Mammary epithelial cell (primary cell): ENCODE measurements at places on chromosomes 13 and 19. TPM values are rescaled to one million over a fixed set of nuclear protein-coding genes. Genes with fewer than 3 reads are reported as not detected.

- DNase-seq = no peak
These were observed 239.5 kb downstream of the DIAPH3 start for GRCh38 chr13:59924256-59924655.

- no peak for DNase-seq
These were observed 6.8 kb downstream of the LSM14A start for GRCh38 chr19:34179066-34179465.

- DNase-seq = no peak
These were observed 69.3 kb downstream of the CHST8 start for GRCh38 chr19:33691030-33691427.

DNA sequence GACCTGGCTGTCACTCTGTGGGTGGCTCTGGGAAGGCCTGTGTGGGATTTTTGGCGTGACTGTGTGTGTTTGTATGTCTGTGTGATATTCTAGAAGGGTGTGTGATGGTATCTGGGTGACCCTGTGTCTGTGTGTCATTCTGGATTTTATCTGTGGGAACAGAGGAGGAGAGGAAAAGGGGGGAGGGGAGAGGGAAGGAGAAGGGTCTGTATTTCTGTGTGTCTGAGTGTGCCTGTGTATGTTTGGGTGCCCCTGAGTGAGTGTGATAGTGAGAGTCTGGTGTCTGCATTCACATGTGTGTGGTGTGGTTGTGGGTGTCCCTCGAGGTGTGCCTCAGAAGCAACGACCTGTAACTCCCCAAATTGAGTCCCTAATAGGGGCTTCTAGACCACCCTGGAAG is 8.1 kb upstream of the NFIX start:
- DNase-seq = no peak

DNA sequence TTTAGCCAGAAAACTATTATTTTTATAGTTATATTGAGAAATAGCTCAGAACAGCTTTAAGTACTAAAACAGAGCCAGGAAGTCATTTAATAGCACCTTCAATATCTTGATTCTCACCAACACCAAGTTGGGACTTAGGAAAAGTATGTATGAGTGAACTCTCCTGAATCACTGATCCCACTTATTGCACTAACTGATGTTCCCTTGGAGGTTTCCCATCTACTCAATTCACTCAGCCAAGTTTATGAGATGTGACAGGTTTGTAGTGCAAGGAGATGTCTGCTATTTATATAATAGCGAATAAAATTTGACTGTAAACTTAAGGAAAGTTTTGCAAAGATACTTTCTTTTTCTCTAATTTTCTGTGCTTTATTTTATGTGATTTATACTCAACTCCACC is 1147.6 kb upstream of the PCDH20 start:
- DNase-seq = no peak

GRCh38 chr13:51241720-51242119 is 19.5 kb downstream of the FAM124A start:
- no peak for DNase-seq

- no peak for DNase-seq
These were observed 15.2 kb upstream of the EFNB2 start for GRCh38 chr13:106550570-106551135.

- DNase-seq = no peak
These were observed 619.8 kb downstream of the DCT start for GRCh38 chr13:93859716-93860115.

GRCh38 chr13:29654384-29654783 is 58.9 kb upstream of the SLC7A1 start:
- no peak for DNase-seq

- DNase-seq = peak; percentile 76
These were observed 11.3 kb upstream of the UBL3 start for GRCh38 chr13:29861694-29862110.

DNA sequence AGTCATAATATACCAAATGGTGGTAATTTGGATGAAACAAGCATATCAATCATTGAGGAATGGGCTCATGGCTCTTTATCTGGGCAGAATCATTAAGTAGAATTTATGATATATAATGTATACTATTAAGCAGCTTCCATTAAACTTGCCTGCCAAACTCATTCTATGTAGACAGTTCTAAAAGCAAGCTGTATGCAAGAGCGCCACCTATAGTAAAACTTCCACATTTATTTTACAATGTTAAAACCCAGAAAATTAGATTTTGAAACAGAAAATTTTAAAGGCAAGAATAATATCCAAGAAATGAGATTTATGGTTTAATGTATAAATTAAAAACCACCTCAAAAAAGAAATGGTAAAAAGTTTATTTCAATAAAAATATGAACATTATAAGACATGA is 161.5 kb downstream of the MZT1 start:
- no peak for DNase-seq

DNA sequence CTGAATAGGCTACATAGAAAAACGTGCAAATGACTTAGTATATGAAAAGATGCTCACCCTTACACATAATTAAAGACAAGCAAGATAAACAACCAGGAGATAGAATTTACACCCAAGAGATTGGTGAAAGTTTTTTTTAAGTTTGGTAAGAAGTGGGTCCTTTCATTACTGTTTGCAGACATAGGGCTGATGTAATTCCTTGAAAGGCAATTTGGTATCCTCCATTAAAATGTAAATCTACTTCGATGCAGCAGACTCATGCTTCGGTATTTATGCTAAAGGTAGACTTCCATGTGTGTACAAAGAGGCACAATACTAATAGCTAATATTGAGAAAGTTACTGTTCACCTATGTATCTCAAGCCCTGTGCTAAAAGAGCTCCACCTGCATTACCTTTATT is 33.5 kb downstream of the CNMD start:
- no peak for DNase-seq

DNA sequence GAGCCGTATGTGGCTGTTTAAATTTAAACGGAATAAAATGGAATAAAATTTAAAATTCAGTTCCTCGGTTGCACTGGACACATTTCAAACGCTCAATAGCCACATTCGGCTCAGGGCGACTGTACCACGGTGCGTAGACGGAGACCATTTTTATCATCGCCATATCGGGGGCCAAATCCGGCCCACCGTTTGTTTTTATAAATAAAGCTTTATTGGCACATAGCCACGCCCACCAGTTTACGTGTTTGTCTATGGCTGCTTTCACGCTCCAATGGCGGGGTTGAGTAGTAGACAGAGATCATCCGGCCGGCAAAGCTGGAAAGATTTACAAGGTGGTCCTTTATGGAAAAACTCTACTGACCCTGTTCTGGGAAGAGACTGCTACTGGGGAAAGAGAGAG is 33.0 kb downstream of the PTPRS start:
- DNase-seq = no peak

GRCh38 chr13:113147206-113147605 is 11.2 kb upstream of the PROZ start:
- no peak for DNase-seq

DNA sequence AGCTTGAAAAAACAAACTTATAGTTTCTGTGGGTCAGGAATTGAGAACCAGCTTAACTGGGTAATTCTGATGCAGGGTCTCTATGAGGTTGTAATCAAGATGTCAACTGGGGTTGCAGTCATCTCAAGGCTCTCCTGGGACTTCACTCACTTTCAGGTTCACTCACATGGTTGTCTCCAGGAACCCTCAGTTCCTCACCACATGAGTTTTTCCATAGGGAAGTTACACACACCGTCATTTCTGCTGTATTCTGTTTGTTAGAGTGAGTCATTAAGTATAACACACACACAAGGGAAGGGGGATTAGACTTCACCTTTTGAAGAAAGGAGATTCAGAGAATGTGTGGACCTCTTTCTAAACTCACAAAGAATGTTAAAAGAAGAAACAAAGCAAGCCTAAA is 34.9 kb upstream of the MLNR start:
- DNase-seq = no peak

GRCh38 chr13:75818179-75818967 is 182.2 kb downstream of the LMO7 start:
- no peak for DNase-seq

- no peak for DNase-seq
These were observed 595 bp upstream of the RAB20 start for GRCh38 chr13:110562036-110562597.

DNA sequence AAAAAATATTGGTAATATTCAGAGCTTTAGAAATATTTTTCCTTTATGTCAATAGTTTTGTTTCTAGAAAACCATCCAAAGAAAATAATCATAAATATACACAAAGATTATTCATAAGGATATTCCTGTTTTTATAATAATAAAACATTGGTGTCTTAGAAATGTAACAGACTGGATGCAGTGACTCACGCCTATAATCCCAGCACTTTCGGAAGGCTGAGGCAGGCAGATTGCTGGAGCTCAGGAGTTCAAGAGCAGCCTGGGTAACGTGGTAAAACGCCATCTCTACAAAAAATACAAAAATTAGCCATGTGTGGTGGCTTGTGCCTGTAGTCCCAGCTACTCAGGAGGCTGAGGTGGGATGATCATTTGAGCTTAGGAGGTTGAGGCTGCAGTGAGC is 106.8 kb downstream of the DHRS12 start:
- no peak for DNase-seq

GRCh38 chr13:76637641-76638141 is 248.5 kb downstream of the KCTD12 start:
- DNase-seq = no peak

- DNase-seq = no peak
These were observed 809 bp downstream of the MYO1F start for GRCh38 chr19:8576273-8576993.

- no peak for DNase-seq
These were observed 809.0 kb upstream of the SLITRK5 start for GRCh38 chr13:86862137-86862536.

- no peak for DNase-seq
These were observed 1.2 kb downstream of the CNN2 start for GRCh38 chr19:1027650-1028061.

GRCh38 chr19:43452582-43452981 is 12.8 kb downstream of the LYPD3 start:
- peak; percentile 78 for DNase-seq

DNA sequence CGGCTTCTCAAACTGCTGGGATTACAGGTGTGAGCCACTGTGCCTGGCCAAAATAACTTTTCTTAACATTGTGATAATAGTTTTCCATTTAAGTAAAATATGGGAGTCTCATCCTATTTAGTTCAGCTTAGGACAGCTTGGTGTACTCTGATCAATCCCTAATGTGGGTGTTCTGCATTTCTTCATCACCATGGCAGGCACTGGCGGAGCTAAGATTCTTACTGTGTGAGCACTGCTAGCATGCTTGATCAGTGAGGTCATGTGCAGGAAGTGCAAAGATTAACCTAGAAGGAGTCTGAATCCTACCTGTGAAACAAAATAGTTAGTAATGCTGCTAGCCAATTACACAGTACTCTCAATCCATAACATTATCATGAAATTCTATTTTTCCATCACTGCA is 1684.2 kb upstream of the SLC10A2 start:
- DNase-seq = peak; percentile 35

DNA sequence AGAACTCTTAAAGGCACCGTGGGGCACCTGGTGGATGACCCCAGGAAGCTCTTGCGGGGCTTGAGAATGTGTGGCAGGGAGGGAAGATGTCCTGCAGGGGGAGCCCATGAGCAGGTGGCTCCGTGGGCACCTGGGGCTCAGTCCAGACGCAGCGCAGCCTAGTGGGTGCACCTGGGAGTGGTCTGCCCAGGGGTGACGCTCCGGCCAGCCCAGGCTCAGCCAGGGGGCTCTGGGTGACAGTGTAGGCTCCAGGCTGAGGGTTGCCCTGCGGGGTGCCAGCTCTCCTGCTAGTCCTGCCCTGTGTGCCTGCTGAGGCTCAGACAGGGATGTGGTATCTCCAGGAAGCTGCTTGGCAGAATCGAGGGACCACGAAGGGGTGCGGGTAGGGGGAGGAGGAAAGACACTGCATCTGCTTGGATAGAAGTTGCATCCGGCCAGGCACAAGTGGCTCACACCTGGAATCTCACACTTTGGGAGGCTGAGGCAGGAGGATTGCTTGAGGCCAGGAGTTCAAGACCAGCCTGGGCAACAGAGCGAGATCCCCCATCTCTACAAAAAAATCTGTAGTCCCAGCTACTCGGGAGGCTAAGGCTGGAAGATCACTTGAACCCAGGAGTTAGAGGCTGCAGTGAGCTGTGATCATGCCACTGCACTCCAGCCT is 15.0 kb upstream of the PGLS start:
- DNase-seq = peak; percentile 56

- no peak for DNase-seq
These were observed 11.0 kb downstream of the FUZ start for GRCh38 chr19:49801966-49802661.

DNA sequence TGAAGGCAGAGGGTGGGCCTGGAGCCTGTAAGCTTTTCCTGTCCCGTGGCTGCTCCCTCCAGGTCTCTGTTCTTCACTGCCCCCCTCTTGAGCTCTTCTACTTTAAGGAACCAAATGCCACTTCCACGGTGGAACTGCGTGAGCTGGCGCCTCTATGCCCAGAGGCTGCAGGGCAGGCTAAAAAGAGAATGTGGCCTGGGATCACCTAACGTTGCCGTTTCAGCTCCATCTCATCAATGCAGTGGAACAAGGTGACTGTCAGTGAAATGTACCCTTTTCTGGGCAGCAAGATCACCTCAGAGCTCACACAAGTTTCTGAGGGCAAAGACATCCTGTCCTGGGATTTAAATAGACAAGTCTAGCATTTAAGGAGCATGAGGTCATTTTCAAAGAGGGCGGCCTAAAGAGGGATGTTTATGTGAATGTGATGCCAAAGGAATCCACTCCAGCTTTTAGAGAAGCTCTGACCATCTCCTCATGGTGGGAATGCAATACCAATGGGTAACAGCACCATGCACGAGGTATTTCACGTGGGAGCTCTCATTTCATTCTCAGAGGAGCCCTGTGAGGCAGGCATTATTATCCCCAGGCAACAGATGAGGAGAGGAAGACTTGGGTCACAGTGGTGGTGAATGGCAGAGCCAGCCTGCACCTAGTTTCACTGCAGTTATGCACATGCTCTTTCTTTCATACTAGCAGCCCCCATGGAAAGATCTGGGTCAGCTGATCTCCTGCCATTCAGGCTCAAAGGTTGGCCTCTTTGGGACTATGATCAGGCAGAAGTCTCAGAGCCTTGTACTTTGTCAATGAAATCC is 39.3 kb downstream of the RGCC start:
- DNase-seq = no peak

DNA sequence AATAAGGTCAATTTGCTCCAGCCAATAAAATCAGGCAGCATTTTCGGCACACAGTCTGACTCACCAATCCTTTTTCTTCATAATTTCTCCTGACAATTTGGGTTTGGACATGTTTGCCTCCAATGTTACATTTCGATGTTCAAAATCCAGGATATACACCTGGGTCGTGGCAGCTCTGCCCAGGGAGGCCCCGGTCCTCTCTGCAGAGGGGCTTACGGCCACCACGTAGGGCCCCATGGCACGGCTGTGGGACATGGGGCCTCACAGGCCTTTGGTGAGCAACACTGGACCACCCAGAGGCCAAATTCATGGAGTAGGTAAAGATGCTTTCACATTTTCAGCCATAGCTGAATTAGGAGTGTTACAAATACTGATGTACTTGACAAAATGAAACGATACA is 25.4 kb downstream of the IRS2 start:
- DNase-seq = no peak

The DIRAS1 gene
- polyA plus RNA-seq = 0.09 TPM

The ALOX5AP gene
- polyA plus RNA-seq = 0.19 TPM

The MCEMP1 gene
- polyA plus RNA-seq = 0.11 TPM

The ZNF665 gene
- polyA plus RNA-seq = 1.3 TPM

The NPAS1 gene
- polyA plus RNA-seq = 0.39 TPM

The RBM42 gene
- polyA plus RNA-seq = 49.1 TPM

The DACH1 gene
- not detected for polyA plus RNA-seq

The C13orf42 gene
- polyA plus RNA-seq = not detected

The MADCAM1 gene
- 0.02 TPM for polyA plus RNA-seq

The PSG7 gene
- 0.05 TPM for polyA plus RNA-seq

The UFM1 gene
- polyA plus RNA-seq = 30.7 TPM

The PINLYP gene
- 3.5 TPM for polyA plus RNA-seq

The FXYD1 gene
- polyA plus RNA-seq = 0.17 TPM
